Activated T-cell treated with anti-CD3 and anti-CD28 coated beads for 48 hours (primary cell): ENCODE measurements at places on chromosomes 6 and 20.

DNA sequence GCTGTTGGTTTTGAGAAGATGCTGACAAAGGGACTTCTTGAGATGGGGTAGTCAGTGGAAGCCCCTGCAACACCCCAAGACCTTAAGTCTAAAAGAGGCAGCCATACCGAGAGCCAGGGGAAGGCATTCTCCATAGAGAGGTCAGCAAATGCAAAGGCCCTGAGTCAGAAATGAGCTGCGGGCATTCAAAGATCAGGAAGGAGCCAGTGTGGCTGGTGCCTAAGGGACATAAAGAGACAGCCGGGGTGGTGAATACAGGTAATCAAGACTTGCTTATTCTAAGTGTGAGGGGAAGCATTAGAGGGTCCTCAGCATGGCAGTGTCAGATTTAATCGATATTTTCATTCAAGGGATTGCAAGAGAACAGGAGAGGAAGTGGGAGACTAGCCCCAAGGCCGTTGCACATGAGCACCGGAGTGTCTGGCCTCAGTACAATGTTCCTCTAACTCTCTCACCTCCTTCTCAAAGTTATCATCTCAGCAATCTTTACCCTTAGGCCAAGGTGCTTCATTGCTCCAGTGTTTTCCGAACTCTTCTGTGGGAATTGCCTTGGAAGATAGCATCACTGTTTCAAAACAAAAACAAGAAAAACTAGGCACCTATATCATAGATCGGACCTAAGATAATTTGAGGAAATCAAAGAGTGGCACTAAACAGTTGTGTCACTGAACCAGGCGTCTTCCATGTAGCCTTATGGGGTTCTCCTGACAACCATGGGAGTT lies 173.2 kb downstream of the DOK5 start:
- no peak for DNase-seq

DNA sequence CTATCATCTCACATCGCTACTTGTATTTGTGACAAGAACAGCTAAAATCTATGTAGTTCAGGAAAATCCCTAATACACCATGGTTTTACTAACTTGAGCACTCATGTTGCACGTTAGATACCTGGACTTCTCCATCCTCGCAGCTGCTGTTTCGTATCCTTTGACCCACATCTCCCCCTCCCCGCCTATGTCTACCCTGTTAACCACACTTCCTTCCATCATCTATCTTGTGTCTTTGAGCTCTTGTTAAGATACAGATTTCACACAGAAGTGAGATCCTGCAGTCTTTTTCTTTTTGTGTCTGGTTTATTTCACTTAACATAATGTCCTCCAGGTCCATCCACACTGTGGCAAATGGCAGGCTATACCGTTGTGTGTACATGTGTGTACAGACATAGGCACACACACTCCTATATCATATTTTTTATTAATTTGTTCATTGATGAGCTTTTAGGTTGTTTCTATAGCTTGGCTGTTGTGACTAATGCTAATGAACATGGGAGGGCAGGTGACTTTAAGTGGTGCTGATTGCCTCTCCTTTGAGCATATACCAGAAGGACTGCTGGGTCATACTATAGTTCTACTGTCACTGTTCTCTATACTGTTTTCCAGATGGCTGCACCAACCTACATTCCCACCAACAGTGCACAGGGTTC lies 117.8 kb downstream of the WDR27 start:
- no peak for DNase-seq

- no peak for DNase-seq
These were observed 8.4 kb upstream of the CST9 start for GRCh38 chr20:23614163-23614562.

- no peak for DNase-seq
These were observed 41.3 kb downstream of the SPDEF start for GRCh38 chr6:34514593-34515472.

- DNase-seq: no peak
These were observed 115.1 kb upstream of the LAMP5 start for GRCh38 chr20:9399322-9399721.

DNA sequence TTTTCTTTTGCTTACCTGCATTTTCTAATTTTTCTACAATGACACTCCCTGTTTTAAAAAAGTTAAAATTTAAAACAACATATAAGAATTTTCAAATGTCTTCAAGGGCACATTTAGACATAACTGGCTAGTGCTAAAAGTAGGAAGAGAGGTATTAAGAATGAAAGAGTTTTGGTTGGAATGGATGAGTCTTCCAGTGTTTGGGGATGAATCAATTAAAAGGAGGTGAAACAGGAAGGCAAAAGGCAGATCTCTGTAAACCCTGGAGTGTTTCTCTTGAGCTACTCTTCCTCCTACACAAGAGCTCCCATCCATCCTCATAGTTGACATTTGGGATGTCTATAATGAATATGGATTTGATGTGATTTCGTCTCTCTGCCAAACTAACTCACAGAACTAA lies 238.5 kb upstream of the SUPT3H start:
- no peak for DNase-seq

DNA sequence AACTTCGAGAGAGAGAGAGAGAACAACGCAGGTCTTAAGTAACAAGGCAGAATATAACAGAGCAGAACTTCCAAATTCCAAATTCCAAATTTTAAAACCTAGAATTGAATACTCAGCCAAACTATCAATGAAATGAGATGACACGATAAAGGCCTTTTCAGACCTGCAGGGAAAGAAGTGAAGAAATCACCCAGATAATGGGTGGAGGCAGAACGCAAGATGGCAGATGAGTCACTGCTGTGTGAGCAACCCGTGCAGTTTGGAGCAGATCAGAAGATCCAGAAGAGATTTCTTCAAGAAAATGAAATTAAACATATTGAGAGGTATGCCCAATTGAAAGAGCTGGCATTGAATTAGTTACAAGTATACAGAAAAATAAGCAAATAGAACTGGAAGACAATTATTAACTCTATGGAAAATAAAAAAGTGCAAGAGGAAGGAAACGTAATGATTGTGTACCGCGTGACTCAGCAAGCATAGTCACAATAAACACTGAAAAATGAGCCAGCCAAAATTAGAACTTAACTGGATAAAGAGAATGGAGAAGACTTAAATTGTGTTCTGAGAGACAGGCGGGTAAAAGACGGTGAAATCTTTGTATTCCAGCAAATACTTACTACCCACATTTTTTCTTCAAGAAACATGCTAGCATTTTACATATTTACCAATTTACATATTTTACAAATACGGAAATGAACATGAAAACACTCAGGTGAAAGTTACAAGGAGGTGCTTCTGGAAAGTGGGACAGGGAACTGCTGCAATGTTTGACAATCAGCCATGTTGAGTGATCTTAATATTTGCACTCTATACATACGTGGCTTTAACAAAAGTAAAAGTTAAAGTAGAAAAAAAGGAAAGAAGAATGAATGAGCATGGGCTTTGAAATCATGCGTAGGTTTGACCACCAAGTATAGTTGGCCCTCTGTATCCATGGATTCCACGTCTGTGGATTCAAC lies 87.9 kb upstream of the CDYL start:
- no peak for DNase-seq

GRCh38 chr6:3825331-3825831 lies 23.8 kb upstream of the FAM50B start:
- DNase-seq: no peak

GRCh38 chr6:166777096-166777630 lies 150.1 kb upstream of the RPS6KA2 start:
- DNase-seq: no peak

DNA sequence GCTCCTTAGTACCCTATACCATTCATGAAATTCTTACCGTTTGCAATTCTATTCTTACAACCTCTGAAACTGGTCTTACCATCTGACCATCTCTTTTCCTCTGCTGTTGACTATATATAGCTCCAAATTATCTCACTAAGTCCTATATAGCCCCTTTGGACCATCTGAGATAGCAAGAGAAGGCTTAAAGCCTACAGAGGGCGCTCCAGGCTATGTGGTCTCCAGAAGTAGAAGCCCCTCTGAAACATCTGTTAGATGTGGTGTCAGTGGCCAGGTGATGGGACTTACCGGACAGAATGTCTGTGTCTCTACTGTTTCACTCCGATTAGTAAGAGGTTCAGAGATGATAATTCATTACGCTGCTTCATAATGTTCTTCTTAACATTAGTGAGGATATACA lies 140.7 kb upstream of the BMP2 start:
- no peak for DNase-seq

DNA sequence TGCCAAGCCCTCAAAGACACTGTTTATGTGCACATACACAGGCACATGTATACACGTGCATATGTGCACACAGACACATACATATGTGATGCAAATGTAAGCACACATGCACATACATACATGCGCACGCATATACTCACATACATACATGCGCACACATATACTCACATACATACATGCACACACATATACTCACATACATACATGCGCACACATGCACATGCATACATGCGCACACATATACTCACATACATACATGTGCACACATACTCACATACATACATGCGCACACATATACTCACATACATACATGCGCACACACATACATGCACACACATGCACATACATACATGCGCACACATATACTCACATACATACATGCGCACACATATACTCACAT lies 20.5 kb upstream of the FOXQ1 start:
- no peak for DNase-seq

DNA sequence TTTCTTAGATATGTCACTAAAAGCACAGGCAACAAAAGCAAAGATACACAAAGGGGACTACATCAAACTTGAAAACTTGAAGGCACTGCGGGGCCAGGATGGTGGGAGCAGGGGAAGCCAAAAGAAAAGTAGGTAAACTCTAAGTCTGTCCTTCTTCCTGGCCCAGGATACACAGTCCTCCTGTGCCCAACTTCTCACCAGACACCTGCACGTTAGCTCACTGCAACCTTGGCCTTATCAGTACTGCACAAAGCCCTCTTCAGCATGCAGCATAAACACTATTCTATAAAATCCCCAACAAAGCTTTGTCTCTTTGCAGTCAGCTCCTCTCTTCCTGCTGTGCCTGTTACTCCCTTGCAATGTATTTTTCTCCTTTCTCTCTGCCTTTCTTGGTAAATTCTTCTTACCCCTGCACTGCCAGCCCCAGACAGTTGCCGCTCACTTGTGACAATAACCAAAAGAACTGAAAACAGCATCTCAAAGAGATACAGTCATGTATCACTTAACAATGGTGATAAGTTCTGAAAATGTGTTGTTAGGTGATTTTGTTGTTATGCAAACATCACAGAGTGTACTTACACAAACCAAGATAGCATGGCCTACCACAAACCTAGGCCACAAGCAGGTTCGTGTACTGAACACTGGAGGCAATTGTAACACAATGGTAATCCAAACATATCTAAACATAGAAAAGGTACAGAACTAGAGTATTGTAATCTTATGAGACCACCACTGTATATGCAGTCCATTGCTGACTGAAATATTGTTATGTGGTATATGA lies 51.2 kb downstream of the NINL start:
- DNase-seq: no peak

DNA sequence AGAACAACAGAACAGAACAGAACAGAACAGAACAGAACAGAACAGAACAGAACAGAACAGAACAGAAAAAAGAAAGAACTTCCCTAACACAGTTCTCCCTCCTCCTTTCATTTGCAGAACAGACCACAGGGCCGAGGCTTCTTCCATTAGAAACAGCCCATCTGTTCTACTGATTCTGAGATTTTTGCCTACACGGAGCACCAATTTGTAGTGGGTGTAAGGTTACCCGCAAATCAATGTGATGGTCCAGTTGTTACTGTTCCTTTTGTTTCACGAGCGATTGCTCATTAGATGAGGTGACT lies 734 bp upstream of the OGFRL1 start:
- no peak for DNase-seq

- no peak for DNase-seq
These were observed 88.5 kb upstream of the SSTR4 start for GRCh38 chr20:22946596-22946995.

DNA sequence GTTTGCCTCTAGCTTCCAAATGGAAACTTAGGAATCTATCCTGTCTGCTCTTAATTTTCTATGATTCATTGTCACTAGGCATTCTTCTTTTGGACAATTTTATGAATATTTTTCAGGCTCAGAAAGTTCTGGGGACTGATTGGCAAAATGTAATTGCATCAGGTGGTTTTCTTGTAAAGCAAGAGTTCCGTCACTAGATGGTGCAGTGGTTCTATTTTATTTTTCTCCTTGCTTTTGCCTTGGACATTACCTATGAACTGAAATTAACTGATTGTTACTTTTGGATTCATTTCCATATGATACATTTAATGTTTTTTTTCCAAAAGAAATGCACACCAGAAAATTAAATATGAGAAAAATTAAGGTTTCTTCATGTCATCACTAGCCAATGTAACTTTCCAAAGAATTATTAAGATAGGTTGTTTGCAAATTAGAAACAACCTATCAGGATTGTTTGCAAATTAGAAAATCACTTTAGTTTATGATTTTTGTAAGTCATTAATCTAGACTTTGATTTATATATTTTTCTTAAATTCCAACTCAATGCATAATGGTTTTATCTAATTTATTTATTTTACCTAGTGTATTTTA lies 48.0 kb downstream of the TMEM170B start:
- DNase-seq: no peak

GRCh38 chr20:45779011-45779915 lies 12.4 kb downstream of the WFDC3 start:
- no peak for DNase-seq

DNA sequence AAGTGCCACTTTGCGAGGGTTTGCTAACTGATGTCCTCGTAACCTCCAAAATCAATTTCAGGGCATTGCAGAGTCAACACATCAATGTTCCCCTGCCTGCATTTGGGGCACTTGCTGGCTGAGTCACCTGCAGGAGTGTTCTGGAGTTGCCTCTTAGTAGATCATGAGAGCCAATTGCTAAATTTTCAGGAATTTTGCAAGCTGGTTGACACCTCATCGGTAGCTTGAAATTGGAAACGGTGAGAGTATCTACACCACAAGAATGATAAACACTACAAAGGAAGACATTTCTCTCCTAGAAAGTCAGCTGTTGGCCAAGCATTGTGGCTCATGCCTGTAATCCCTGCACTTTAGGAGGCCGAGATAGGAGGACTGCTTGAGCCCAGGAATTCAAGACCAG lies 10.8 kb upstream of the BFSP1 start:
- no peak for DNase-seq

GRCh38 chr20:25204550-25205276 lies 9.2 kb downstream of the ENTPD6 start:
- no peak for DNase-seq
